Left colon (tissue), 2 donors: ENCODE measurements at places on chromosomes 3 and 15.
A peak's percentile ranks its signal among the peaks of the same experiment; 100 is the strongest.

DNA sequence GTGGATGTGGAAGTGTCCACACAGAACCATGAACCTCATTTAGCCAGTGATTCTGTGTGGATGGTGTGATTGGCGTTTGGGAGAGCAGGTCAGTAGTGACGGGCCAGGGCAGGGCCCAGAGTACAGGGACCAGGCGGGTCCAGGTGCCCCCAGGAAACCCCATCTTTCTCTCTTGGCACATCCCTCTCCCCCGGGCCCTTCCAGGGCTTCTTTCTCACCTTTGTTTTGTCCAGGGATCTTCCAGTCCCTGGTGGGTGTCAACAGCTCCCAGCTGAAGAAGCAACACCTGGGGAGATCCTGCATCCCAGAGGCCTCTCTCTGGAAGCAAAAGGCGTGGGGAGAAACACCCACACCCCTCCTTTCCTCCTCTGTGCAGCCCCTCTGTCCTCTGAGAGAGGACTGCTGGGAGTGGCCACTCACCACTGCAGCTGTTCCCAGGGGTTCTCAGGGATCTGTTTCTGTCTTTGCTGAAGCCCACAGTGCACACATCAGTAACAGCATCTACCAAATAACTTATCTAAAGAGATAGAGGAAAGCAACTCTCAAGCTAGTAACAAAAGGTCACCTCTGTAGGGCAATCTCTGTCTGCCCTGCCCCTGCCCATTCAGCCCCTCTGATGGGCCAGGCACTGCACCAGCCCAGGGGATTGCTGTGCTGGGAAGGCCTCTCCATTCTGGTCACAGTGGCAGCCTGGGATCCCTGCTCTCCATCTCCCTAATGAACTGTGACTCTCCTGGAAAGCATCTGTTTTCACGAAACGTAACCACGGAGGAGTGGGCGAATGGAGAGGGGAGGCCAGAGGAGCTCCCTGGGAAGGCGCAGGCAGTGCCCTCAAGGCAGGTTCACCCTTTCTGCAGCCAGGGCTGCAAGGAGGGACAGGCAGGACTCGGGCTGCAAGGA lies 98.3 kb upstream of the ALDH1A3 start:
- DNase-seq = peak; percentile 5

GRCh38 chr15:49145651-49146609 lies 9.5 kb downstream of the COPS2 start:
- DNase-seq = no peak

DNA sequence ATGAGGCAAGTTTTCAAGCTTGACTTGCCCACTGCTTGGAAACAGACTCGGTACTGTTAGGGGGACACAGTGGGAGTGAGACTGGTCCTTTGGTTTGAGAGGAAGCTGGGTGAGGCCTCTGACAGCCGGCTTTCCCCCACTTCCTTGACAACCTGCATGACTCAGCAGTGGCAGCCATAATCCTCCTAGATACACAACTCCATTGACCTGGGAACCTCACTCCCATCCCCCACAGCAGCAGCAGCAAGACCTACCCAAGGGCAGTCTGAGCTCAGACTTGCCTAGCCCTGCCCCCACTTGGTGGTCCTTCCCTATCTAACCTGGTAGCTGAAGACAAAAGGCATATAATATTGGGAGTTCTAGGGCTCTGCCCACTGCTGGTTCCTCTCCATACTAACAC lies 1043.5 kb upstream of the ALCAM start:
- no peak for DNase-seq

DNA sequence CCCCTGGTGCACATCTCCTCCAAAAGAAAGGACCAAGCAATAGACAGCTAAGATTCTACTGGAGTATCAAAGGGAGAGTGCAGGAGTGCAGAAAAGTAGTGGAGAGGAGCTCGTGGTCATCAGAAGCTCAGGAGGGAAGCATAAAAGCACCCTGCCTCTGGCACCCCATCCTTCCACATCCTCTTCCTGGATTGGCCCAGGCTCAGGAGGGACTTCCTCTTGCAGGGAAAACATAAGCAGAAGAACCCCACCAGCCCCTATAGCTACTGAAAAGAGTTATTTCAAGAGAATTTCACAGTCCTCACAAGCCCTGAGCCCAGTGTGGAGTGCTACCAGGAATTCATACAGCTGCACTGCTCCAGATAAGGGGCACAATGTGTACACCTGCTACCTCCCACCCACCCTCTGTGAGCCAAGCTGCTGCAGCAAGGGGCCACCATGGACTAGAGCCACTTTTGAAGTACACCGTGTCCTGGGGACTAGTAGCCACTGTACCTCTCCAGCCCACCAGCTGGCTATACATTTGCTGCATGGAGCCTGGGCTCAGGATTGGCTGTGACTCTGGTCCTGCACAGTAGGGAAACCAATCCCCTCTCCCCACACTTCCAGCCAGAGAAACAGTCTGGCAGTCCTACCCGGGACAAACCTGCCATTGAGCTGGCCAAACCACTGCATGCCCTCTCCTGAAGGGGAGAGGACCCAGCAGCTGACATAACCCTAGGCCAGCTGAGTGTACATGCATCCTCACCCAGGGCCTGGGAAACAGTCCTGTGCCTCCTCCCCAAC lies 43.0 kb downstream of the CD200R1 start:
- DNase-seq = no peak

GRCh38 chr3:169886671-169887070 lies 16.9 kb upstream of the LRRC31 start:
- no peak for DNase-seq

- no peak for DNase-seq
Measured at GRCh38 chr3:55183201-55183600, 255.3 kb upstream of the LRTM1 start.

GRCh38 chr3:30332196-30333021 lies 274.0 kb upstream of the TGFBR2 start:
- no peak for DNase-seq

- DNase-seq = no peak
Measured at GRCh38 chr15:92012368-92012629, 158.8 kb downstream of the SLCO3A1 start.
